CD4-positive, alpha-beta T cell treated with Interleukin-4 for 1 hour (primary cell): ENCODE measurements at places on chromosomes 11 and 22.

DNA sequence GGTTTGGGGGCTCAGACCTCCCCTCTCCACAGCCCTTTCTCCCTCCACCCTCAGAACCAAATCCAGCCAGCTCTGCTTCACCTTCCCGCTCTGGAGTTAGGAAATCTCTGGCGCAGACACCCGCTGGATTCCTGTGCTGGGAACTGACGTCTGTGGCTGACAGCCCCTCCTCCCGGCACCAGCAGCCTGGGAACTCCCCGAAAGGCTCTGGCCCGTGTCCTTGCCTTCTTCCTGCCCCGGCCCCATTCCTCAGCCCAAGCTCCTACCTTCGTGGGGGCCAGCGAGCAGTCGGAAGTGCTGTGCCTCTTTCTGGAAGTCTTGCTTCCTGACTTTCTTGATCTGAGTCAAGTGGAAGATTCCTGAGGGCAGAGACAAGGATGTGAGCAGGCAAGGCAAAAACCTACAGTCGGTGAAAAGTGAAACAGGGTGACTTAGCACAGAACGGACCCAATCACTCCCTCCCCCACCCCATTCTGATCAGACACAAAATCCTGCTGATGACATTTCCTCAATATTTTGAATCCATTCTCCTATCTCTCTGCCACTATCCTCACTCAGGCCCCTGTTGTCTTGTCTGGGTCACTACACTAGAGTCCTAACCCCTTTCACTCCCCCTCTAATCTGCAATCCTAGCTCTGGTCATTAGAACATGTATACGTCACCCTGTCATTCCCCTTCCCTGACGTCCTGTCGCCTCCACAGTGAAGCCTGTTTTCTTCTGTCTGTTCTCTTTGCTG is 34.1 kb downstream of the CHRDL2 start:
- DNase-seq: no peak

- no peak for DNase-seq
Measured at GRCh38 chr11:102158164-102158735, 48.0 kb downstream of the YAP1 start.

- no peak for DNase-seq
Measured at GRCh38 chr11:10441091-10441490, 14.0 kb upstream of the AMPD3 start.

DNA sequence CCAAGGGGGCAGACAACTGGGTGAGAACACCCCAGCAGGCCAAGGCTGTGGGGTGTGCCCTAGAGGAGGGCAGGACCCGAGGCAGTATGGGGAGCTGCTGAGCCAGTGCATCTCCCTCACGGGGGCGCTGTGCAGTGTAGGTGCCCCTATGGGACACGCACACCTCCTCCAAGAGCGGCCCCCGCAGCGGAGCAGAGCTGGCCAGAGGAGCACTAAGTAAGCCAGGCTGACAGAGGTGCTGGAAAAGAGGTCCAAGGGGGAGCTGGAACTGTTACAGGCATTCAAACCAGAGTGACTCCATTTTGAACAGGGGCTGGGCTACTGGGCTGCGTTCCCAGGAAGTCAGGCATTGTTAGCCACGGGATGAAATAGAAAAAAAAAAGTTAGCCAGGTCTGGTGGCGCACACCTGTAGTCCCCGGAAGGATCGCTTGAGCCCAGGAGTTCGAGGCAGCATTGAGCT is 41.8 kb downstream of the TST start:
- peak; percentile 83 for DNase-seq

DNA sequence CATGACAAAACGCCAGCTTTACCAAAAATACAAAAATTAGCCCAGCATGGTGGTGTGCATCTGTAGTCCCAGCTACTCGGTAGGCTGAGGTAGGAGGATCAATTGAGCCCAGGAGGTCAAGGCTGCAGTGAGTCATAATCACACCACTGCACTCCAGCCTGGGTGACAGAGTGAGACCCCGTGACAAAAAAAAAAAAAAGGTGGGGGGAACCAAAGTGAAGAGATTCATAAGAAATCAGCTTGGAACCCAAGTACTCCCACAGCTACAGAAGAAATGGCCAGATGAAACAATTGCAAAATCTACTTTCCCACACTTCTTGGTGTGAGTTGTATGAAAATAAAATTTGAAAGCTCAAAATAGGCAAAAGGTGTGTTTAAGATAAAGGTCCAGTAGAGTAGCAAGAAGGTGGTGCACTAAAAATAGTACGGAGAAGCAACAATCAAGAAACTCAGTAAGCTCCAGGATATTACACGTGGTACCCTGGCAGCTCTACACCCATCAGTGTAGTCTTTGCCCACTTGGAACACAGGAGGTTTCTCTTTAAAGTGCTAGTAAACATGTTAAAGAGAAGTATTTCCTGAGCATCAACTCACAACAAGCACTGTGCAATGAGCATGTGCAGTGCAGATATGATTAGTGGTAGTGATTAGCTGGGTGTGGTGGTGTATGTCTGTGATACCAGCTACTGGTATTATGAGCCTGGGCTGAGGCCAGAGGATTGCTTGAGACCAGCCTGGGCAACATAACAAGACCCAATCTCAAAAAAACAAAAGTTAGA is 5.3 kb downstream of the HARBI1 start:
- no peak for DNase-seq
